Vein endothelial cell (primary cell): ENCODE measurements at places on chromosomes 16 and 17. TPM values are rescaled to one million over a fixed set of nuclear protein-coding genes. Genes with fewer than 3 reads are reported as not detected.

KRTAP4-1 gene
- not detected in 2 replicates for total RNA-seq

SDR42E2 gene
- total RNA-seq, result not detected in 2 replicates

SP6 gene
- 0.33 and 1.2 TPM in 2 replicates for total RNA-seq

RTN4RL1 gene
- total RNA-seq, result 0.10 TPM in 1 of 2 replicates, not detected in the other

LLGL1 gene
- 38.1 and 43.4 TPM in 2 replicates for total RNA-seq

PRSS22 gene
- not detected in 2 replicates for total RNA-seq

KIF18B gene
- 4.2 and 8.8 TPM in 2 replicates for total RNA-seq

PRSS33 gene
- not detected in 2 replicates for total RNA-seq

FAM171A2 gene
- 8.4 and 14.4 TPM in 2 replicates for total RNA-seq

HSD17B1 gene
- 0.10 and 0.65 TPM in 2 replicates for total RNA-seq

ZFPM1 gene
- 2.2 and 3.3 TPM in 2 replicates for total RNA-seq
